Activated CD4-positive, alpha-beta T cell treated with anti-CD3 and anti-CD28 coated beads, Interleukin-2, amount 10 ng/mL, durations not matched to agents 7 days and 5 days (primary cell): ENCODE measurements at places on chromosomes 5 and 9.

- DNase-seq: no peak
These were observed 286.9 kb upstream of the TARS1 start for GRCh38 chr5:33153831-33154230.

DNA sequence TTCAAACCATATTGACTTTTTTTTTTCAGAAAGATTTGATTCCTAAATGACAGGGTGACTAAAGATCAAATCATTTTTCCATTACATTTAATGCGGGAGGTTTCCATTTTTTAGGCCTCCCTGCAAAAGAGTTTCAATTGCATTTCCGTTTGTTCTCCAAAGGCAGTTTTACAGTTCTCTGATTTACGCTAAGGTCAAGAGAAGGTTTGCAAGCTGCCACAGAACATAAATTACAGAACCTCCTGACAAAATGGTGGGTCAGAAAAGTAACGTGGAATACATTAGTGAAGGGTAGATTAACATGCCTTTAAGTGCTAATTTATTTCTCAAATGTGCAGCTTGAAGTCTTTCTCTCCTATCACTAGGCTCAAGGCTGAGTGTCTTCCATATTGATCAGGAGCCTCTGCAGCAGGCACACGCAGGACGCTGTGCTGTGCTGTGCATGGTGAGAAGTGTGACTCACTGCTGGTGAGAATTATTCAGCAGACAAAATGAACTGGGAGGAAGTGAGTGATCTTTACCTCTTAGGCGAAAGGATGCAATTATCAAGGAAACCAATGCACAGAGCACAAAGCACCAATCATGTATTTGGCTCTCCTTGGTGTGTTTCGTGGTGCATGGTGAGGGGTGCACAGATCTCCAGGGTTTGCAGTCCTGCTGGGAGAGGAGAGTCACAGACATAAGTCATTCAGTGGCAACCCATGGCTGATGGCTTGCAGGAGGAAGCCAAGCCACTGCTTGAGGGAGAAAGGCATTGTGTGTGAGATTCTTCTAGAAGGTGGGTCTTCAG, 136.3 kb downstream of the TENT4A start:
- no peak for DNase-seq

GRCh38 chr5:60497706-60498500, 202.1 kb downstream of the DEPDC1B start:
- DNase-seq: no peak

DNA sequence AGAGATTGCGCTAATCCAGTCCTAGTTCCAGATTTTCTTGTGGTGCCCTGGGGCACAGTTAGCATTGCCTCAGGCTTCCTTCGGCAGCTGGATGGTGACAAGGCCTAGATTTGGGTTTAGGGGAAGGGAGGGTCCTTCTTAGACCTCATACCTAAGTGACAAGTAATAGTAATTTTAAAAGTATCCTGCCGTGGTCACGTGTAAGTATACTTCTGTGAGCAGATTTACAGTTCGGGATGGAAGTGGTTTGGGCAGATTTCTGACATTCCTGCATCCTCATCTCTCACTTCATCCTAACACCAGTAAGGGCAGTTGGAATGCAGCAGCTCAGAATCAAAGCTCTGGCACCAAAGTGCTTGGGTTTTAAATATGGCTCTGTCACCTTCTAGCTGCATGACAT, 71.6 kb downstream of the LRRC70 start:
- no peak for DNase-seq

GRCh38 chr9:34994900-34995669, 5.5 kb downstream of the DNAJB5 start:
- DNase-seq: no peak

DNA sequence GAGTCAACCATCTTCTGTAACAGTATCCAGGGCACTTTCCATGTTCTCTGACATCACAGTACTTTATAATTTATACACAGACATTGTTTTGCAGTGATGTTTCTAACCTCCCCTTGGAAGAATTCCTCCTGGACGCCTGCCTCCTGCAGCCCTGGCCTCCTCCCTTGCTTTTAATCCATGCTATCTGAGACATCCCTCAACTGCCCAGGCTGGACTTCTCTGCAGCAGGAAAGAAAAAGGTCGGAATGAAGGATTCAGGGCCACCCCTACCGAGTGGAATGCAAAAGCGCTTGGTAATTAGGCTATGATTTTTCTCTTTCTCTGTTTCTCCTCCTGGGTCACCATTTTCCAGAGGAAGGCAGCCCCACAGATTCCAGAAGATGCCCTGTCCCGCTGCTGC, 47.0 kb upstream of the SHC3 start:
- DNase-seq: no peak

- no peak for DNase-seq
These were observed 773 bp upstream of the ELL2 start for GRCh38 chr5:95962475-95962773.

- DNase-seq: no peak
These were observed 180.7 kb downstream of the ERCC6L2 start for GRCh38 chr9:96056226-96056625.

- peak; percentile 41 for DNase-seq
These were observed 534 bp downstream of the ERP44 start for GRCh38 chr9:100098046-100098886.

DNA sequence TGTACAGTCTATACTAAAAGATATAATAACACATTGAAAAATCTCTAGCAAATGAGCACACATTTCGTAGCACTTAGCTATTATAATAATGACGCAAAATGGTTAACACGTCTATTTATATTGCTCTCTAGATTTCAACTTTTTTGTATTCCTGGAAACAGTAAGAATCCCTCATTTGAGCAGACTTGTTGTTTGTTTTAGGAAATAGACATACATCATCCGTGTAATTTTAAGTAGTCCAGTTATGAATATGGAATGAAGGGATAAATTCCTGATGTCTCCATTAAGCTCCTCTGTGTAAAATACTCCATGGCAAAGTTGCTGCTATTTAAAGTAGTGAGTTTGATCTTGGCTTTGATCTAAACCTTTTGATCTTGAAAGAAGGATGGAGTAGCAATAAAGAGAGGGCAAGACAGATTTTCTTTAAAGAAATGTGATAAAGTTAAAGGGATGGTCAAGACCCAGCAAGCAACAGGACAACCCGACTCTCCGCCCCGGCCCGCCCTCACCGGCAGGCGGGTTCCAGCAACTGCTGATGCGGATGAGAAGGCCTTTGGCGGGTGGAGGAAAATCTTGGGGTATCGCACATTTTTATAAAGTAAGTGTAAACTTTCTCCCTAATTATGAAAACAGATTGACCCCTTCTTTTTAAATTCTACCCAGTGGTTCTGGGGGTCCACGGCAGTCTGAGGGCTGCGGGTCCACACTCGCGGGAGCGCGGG, 277.4 kb downstream of the AOPEP start:
- DNase-seq: no peak

DNA sequence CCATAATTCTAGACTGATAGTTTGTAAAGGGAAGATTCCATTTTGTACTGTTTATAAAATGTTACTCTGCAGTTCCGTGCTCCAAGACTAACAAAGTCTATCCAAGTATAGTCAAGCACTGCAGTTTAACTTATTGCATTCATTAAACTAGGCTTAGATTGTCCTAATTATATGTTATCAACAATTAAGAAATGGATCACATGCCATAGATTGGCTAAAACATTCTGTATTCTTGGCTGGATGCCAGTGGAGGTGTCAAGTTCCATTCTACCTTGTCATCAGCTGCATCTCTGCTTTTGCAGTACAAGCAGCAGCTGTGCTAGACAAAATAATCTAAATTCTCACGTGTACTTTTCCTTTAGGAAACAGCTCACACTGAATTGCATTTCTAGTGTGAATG, 69.4 kb upstream of the MEF2C start:
- DNase-seq: no peak

DNA sequence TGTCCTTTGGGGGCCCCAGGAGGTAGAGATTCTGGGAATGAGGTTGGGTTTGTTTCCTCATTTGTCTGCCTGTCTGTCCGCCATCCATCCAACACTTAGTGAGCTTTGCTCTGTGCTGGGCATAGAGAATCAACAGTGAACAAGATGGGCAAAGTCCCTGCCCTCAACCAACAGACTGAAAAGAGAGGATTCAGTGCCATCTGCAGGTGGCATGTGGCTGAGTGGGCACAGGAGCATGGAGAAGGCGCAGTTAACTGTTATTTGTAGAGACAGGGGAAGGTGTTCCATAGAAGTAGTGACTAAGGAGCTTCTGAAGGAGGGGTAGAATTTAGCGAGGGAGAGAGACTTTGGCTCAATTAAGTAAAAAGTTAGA, 23.1 kb downstream of the POLR1E start:
- DNase-seq: no peak

- no peak for DNase-seq
These were observed 38.9 kb upstream of the CTXN3 start for GRCh38 chr5:127609957-127610356.

GRCh38 chr5:68303038-68303738, 87.6 kb downstream of the PIK3R1 start:
- no peak for DNase-seq

- no peak for DNase-seq
These were observed 88.7 kb downstream of the CFAP90 start for GRCh38 chr5:7762267-7762666.

DNA sequence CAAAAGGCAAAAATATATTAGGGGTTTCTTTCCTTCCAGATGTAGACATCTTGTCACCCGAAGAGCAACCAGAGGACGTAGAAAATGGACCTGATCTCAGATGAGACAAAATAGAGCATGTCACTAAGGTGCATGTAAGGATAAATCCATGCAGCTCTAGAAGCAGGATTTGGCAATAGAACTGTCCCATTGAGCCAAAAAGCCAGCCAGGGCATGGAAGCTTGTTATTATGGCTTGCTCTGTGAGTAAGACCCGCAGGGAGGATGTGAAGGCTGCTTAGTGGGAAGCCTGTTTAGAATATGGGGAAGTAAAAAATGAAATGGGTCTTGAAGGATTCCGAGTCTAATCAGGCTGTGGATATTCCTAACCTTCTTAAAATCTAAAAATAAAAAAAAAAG, 165.6 kb upstream of the MPDZ start:
- no peak for DNase-seq

DNA sequence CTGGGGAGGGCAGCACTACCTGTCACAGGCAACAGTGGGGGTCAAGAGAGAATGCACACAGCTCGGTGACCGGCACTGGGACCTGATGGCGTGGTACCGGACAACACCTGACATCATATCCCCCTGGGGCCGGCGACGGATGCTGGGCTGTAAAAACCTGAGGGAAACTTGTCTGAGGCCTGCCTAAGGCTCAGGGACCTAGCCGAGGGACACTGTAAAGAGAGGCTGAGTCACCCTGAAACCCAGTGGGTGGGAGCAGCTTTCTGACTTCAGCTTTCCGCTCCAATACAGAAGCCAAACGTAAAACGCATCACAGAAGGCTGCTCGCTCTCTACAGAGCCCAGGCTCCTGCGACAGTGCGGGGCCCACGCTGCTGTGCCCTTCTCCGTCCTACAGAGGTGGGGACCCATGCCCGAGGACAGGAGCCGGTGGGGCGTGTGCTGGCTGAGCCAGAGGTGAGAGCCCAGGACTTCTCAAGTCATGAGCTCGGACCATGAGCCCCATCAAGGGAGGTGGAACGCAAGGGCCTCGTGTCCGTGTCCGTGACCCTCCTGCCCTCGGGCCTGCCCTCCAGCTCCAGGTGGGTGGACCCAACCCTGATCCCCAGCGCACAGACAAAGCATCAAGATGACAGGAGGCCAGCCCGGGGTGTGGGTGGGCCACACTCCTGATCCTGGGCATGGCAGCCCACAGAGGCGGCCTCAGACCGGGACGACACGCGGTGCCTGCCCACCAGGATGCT, 5.3 kb downstream of the RALGDS start:
- DNase-seq: peak; percentile 53

- DNase-seq: no peak
These were observed 269.4 kb upstream of the SEMA6A start for GRCh38 chr5:116844015-116844414.

- DNase-seq: no peak
These were observed 6.7 kb upstream of the RASEF start for GRCh38 chr9:83069651-83070050.

- DNase-seq: no peak
These were observed 58.9 kb downstream of the LURAP1L start for GRCh38 chr9:12833701-12834100.

DNA sequence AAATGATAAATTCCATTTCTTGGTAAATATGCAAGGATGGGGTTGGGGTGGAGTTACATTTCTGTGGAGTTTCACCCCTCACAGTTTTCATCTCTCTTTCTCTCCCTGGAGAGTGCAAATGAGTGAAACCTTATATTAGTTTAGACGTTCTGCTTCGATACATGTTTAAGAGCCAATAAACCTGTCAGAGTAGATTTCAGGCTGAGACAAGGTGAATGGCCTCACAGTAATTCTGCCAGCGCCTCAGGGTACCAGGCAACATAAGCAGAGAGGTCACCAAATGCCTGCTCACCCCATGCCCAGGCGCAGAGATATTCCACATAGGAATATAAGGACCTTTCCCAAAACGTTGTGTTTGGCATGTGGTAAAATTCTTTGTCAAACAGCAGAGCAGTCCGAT, 154.9 kb upstream of the VLDLR start:
- DNase-seq: no peak

- DNase-seq: no peak
These were observed 57.8 kb downstream of the TTC39B start for GRCh38 chr9:15249042-15249818.

DNA sequence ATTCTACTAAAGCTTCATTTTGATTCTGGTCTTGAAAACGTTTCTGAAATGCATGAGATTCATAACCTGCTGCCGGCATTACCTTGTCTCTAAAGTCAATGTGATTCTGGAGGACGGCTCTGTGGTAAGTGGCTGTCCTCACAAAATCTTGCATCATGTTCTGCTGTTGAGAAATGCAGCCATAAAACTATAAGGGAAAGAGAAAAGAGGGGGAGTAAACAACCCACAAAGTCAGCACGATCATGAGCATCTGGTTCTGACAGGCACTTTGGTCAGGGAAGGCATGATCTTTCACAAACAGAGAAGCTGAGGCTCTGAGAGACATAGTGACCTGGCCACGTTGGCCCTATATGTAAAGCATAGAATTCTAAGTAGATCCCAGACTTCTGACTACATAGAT, 168.9 kb upstream of the PUM3 start:
- no peak for DNase-seq

- DNase-seq: no peak
These were observed 758 bp upstream of the PDCD1LG2 start for GRCh38 chr9:5509573-5509972.

GRCh38 chr9:6644346-6645104, 1.0 kb downstream of the GLDC start:
- no peak for DNase-seq

DNA sequence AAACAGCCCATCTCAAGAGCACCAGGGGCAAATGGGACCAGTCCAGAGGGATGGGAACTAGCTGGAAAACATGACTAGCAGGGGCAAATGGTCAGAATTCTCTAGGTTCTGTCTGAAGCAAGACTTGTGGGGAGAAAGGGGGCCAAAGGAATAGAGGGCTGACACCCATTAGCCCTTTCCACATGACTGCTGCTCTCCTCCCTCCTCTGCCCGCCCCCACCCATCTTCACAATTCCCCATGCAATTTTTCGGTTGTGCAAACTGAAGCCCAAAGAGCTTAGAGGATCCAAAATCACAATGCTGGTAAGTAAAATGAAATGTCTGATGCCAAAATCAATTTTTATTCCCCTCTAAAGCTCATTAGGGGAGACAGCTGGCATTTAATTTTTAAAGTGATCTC, 207.1 kb downstream of the DCP2 start:
- DNase-seq: no peak

GRCh38 chr5:122170620-122171019, 41.3 kb downstream of the ZNF474 start:
- no peak for DNase-seq

GRCh38 chr9:81814794-81815464, 113.3 kb upstream of the SPATA31D4 start:
- DNase-seq: no peak
